ENCODE measurements at places on chromosomes 4 and X. TPM values are rescaled to one million over a fixed set of nuclear protein-coding genes. Genes with fewer than 3 reads are reported as not detected.

UGT2B17 gene
- not detected for total RNA-seq

DNA sequence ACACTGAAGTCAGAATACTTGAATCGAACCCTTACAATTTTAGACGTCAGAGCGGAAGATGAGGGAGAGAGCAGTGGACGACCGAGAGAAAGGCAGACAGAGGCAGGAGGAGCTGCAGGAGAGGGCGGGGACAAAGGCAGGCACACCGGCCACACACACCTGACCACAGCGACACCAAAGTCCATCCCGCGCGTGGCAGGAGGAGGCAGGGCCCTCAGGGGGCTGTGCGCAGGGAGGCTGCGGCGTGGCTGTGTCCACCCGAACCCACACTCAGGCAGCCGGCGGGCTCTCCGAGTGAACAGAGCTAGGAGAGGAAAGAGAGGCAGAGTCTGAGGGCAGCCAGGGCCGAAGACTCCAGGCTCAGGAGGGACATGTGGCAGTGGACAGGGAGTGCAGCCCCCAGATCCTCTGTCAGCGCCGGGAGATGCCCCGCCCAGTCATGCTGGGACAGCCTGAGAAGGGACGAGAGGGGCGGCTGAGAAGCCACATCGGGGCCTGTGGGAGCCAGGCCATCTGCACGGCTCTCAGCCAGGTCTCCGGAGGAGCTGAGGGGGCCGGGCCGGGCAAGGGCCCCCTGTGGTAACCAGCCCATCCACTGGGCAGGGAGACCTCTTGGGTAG, 20.1 kb downstream of the GAK start:
- no peak for DNase-seq

DNA sequence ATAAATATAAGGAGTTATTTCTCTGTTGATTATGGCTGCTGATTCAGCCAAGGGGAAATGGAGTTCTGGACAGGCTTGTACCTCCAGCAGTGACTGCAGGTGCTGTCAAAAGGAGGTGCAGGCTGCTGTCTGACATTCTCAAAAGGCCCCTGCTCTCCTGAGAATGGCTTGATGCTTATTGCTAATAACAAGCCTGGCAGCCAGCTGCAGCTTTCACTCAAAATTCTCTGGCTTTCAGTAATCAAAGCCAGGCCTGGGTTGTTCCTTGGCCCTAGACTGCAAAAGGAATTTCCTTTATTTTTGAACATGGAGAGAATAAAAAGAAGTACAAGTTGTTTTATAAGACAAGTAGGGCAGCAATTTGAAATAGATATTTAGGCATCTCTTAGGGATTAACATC, 575.9 kb downstream of the MID1IP1 start:
- no peak for DNase-seq

GRCh38 chr4:119034276-119035008, 101.2 kb upstream of the MYOZ2 start:
- DNase-seq, result no peak

PPEF2 gene
- total RNA-seq, result not detected

All from lung (tissue), 17 donors.